Testis (tissue), 5 donors: ENCODE measurements at places on chromosomes 5 and 9. TPM values are rescaled to one million over a fixed set of nuclear protein-coding genes. Genes with fewer than 3 reads are reported as not detected.

DNA sequence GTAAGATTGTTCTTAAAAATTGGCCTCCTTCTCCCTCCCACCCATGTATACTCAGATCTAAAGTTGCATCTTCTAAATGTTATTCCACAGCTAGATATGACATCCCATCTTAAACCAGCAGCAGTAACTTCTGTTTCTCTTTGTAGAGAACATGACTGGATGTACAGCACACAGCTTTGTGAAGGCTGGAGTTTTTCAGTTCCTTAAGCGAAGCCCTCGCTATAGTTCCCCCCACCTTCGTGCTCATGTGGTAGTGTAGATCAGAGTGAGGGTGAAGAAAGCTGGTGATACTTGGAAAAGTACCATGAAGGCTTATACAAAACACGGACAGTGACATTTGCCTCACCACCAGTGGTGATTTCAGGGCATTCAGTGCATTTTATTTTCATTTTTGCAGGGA, 137.5 kb downstream of the MAT2B start:
- H3K4me3 ChIP-seq = no peak overlapping the region
- H3K36me3 ChIP-seq = no peaks in the 10 kb centered on the region
- no peak overlapping the region for H3K27ac ChIP-seq
- no peaks in the 10 kb centered on the region for H3K4me1 ChIP-seq

The PIP5K1B gene
- 53.6 TPM for total RNA-seq

DNA sequence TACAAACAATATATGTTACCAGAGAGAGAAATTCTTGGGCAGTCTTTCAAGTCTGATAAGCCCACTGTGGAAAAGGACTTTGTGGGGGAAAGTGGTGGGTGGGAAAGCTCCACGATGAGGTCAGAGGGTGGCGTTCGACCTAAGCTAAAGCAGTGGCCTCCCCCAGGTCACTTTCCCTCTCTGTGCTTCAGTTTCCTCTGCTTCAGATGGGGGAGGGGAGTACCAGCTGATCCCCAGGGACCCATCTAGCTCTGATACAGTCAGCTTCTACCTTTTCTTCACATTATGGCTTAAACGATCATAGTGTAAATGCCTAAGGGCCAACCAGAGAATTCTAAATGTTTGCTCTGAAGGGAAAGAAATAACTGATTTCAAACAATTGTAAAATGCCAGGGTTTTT, 36.6 kb upstream of the ARSB start:
- no peaks in the 10 kb centered on the region for H3K27me3 ChIP-seq
- H3K36me3 ChIP-seq = no peaks in the 10 kb centered on the region
- no peak overlapping the region for H3K4me3 ChIP-seq
- peaks cover 5% of the 10 kb centered on the region for H3K4me1 ChIP-seq

The PCDHA4 gene
- 3.4 TPM for total RNA-seq

DNA sequence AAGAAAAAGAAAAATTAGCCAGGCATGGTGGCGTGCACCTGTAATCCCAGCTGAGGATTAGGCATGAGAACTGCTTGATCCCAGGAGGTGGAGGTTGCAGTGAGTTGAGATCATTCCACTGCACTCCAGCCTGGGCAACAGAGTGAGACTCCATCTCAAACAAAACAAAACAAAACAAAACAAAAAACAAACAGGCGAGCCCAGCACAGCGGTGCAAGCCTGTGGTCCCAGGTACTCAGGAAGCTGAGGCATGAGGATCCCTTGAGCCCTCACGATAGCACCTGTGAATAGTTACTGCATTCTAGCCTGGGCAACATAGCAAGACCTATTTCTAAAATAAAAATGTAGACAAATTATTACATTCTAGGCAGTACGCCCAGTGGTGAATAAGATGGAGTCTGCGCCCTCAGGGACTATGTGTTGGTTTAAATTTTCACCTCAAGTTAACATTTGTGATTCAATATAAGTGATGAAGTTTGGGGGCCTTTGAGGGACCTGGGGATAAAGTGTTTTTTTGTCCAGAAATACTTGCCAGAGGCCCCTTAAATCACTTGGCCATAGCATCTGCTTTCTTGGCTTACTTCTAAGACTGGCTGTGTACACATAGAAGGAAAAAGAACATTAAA, 3.4 kb upstream of the GAPVD1 start:
- DNase-seq = no peak
- no peaks in the 10 kb centered on the region for H3K27me3 ChIP-seq
- H3K36me3 ChIP-seq = no peaks in the 10 kb centered on the region
- H3K4me3 ChIP-seq = no peak overlapping the region
- peaks cover 3% of the 10 kb centered on the region for H3K4me1 ChIP-seq
- H3K27ac ChIP-seq = no peak overlapping the region

GRCh38 chr5:128432913-128433440, 105.1 kb downstream of the FBN2 start:
- no peak overlapping the region for H3K4me3 ChIP-seq
- no peaks in the 10 kb centered on the region for H3K36me3 ChIP-seq
- no peaks in the 10 kb centered on the region for H3K4me1 ChIP-seq
- no peak overlapping the region for H3K27ac ChIP-seq

The FAM151B gene
- total RNA-seq = 5.0 TPM

DNA sequence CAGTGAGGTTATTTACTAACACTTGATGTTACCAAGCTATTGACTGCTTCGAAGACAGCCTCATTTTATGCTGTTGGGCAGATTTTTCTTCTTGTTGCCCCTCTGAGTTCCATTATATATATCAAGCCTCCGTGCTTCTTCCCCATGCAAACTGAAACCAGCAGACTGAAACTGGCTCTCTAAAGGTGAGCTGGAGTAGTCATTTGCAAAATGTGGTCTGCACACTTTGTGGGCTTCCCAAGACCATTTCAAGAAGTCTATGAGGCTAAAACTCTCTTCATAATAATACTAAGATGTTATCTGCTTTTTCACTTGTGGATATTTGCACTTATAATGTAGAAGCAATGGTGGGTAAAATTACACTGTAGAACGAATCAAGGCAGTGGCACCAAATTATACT, 13.9 kb downstream of the SLC36A1 start:
- no peak for DNase-seq
- no peaks in the 10 kb centered on the region for H3K36me3 ChIP-seq
- no peak overlapping the region for H3K27ac ChIP-seq
- no peak overlapping the region for H3K4me3 ChIP-seq

DNA sequence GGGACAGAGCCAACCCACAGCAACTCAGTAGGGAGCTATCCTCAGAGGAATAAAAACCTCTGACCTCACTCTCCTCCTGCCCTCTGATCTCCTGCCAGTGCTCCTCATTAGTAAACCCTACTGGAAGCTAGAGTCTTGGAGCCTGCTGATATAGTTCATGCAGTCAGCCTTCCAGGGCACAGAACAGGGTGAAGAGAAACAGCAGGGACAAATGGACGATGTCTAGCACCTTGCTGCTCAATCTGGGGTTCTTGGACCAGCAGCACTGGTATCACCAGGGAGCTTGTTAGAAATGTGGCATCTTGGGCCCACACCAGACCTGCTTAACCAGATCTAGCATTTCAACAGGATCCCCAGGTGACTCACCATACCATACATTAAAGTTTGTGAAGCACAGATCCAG, 5.5 kb upstream of the GALNT12 start:
- H3K27me3 ChIP-seq = no peaks in the 10 kb centered on the region
- H3K4me3 ChIP-seq = no peak overlapping the region
- H3K4me1 ChIP-seq = no peaks in the 10 kb centered on the region
- no peaks in the 10 kb centered on the region for H3K36me3 ChIP-seq
- H3K27ac ChIP-seq = no peak overlapping the region

- H3K27me3 ChIP-seq = no peaks in the 10 kb centered on the region
- H3K4me1 ChIP-seq = no peaks in the 10 kb centered on the region
- no peak overlapping the region for H3K4me3 ChIP-seq
- no peak for DNase-seq
These were observed 89.3 kb downstream of the STARD4 start for GRCh38 chr5:111422747-111423720.

DNA sequence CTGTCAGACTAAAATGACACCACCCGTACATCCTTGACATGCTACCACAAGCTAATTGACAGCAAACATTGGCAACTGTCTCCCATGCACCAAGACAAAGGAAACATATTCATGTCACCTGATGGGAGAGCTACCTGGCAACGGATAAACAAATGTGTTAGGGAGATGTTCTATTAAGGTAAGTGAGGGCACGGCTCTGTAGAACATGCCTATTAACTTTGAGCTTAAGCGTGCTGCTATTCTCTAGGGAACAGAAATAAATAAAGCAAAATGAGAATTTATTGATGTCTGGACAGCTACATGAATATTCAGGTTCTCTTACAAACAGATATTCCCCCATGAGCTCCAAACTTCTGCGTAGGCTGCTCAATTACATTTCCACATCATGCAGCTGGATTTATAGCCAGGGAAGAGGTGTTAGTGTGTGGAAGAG, 361.4 kb upstream of the RFX3 start:
- no peak overlapping the region for H3K4me3 ChIP-seq
- no peak for DNase-seq
- H3K27me3 ChIP-seq = no peaks in the 10 kb centered on the region
- H3K27ac ChIP-seq = no peak overlapping the region
- no peaks in the 10 kb centered on the region for H3K36me3 ChIP-seq

The UNC13B gene
- 51.0 TPM for total RNA-seq
